ENCODE measurements at places on chromosomes 2 and 18. TPM values are rescaled to one million over a fixed set of nuclear protein-coding genes. Genes with fewer than 3 reads are reported as not detected.

Gene ACMSD
- total RNA-seq = 3.8 TPM

Gene EFHD1
- not detected for total RNA-seq

DNA sequence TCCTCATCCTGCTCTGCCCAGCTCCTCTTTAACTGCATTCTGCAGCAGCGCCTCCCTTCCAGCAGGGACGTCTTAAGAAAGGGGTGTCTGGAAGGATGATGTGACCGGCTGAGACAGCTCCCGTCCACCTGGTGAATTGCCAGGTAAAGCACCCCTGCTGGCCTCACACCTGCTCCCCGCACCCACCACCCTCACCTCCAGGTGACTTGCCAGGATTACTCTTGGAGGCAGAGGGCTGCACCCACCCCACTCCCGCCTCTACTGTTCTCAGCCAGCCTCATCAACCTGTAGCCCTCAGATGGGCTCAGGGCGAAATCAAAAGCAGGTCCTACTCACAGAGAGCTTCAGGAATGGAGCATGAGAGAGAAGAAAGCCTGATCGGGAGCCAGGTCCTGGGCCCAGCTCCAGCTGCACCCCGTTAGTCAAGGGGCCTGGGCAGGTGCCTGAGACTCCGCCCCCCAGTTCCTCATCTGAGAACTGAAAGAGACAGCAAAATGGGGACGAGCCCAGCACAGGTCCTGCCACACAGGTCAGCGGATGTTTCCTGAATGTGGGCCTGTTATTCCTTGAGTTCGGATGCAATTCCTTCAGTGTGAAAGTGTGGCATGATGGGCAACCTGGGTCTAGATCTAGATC, 5.6 kb downstream of the ADRA2B start:
- DNase-seq = no peak

GRCh38 chr2:143399631-143400069, 270.4 kb downstream of the ARHGAP15 start:
- no peak for DNase-seq

GRCh38 chr2:133193544-133194361, 374.5 kb downstream of the NCKAP5 start:
- DNase-seq = peak; percentile 51

GRCh38 chr18:3269914-3270299, 8.0 kb downstream of the MYL12B start:
- DNase-seq = no peak

DNA sequence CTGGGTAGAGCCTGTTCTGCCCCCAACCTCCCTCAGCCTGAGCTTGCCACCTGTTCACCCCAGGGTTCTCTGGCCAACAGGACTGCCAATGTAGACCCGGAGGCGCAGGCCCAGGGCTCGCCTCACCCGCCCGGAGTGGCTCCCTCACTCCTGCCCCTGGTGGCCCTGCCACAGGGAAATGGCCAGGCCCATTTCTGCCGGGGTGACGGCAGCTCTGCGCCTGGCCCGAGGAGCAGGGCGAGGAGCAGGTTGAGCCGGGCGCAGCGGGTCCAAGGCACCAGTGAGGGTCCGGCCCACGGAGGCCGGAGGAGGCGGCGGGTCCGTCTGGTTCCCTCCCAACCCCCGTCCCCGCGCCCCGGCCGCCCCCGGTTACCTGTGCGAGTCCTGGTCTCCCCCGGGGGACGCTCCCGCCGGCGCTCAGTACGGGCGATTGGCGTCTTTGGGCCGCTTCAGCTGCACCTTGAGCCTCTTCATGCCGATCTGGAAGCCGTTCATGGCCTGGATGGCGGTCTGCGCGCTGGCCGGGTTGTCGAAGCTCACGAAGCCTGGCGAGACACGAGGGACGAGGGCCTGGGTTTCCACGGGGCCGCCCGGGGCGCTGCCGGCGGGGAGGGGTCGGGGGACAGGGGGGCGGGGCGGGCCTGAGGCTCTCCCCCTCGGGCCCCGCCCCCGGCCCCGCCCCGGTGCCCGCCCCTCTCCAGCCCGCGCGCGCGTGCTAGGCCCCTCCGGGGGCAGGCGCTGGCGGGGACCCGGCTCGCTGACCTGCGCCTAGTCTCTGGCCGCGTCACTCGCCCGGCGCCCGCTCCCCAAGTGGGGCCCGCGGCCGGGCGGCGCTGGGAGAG, 312.0 kb downstream of the CELF4 start:
- DNase-seq = no peak

- no peak for DNase-seq
Observed at GRCh38 chr2:5569256-5569655, 122.9 kb upstream of the SOX11 start.

DNA sequence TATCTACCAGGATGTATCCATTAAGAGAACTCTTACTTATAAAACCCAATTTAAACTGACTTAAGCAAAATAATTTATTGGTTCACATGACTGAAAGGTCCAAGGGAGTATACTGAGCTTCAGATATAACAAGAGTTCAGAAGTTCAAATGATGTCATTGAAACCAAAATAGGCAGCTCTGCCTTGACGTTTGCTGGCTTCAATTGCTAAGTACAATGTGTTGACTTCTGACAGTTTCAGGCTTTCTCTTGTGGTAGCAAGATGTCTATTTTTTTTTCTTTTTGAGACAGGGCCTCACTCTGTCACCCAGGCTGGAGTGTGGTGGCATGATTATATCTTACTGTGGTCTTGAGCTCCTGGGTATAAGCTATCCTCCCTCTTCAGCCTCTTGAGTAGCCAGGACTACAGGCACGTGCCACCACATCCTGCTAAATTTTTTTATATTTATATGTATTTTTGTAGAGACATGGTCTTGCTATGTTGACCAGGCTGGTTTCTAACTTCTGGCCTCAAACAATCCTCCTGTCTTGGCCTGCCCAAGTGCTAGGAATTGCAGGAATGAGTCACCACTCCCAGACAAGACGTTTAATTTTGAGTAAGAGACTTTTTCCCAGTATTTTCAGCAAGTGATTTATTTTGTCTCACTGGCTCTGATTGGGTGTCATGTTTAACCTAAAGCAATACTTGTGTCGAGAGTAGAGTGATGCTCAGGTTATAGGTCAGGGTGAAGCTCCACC, 184.8 kb downstream of the NR4A2 start:
- DNase-seq = no peak

All from Caki2 (cell line).